ENCODE measurements at places on chromosomes 3 and 15.

DNA sequence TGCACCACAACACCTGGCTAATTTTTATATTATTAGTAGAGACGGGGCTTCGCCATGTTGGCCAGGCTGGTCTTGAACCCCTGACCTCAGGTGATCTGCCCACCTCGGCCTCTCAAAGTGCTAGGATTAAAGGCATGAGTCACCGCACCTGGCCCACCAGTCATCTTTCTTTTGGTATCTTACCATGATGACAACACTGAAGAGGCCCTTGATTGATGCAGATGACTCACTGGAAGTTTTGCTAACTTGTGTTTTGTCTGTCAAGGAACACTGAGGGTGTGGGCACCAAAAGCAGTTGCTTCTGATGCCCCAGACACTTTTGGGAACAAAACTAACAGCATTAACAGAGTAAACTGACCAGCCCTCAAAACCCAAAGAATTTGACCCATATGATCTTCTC lies 88.3 kb downstream of the MYO5A start:
- DNase-seq: no peak

- no peak for DNase-seq
Observed at GRCh38 chr3:177195242-177195991, 1.9 kb downstream of the TBL1XR1 start.

DNA sequence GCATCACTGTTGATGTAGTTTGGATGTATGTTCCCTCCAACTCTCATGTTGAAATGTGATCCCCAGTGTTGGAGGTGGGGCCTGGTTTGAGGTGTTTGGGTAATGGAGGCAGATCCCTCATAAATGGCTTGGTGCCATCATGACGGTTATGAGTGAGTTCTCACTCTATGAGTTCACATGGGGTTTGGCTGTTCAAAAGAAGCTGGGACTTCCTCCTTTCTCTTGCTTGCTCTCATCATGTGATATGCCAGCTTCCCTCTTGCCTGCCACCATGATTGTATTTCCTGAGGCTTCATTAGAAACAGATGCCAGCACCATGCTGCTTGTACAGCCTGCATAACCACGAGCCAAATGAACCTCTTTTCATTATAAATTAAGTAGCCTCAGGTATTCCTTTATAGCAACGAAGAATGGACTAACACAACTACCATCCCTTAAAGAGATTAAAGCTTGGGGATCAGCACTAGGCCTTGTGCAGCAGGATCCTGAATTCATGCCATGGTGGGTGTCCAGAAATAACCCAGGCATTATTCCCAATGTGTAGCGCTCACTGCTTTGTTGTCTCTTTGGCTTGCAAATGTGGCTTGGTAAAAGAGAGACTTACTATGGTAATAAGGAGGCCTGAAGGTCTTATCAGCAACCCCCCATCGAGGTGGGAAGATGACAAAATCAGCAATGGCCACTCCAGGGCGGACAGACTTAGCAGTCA lies 41.9 kb downstream of the NDUFB4 start:
- no peak for DNase-seq

DNA sequence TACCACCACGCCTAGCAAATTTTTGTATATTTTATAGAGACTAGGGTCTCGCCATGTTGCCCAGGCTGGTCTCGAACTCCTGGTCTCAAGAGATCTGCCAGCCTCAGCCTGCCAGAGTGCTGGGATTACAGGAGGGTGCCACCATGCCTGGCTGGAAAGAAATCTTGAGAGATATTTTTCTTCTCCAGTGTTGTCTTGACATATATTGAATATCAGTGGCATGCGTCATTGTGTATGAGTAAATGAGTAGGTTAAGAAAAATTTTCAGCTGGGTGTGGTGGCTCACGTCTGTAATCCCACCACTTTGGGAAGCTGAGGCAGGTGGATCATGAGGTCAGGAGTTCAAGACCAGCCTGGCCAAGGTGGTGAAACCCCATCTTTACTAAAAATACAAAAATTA lies 3.5 kb upstream of the PIF1 start:
- DNase-seq: no peak

GRCh38 chr15:55535436-55535835 lies 27.4 kb upstream of the DNAAF4 start:
- DNase-seq: no peak

- DNase-seq: no peak
Observed at GRCh38 chr3:21912711-21913110, 161.7 kb upstream of the ZNF385D start.

GRCh38 chr15:29935296-29936004 lies 113.2 kb upstream of the TJP1 start:
- no peak for DNase-seq

- DNase-seq: no peak
Observed at GRCh38 chr3:137360531-137361201, 402.9 kb downstream of the IL20RB start.

GRCh38 chr3:77039606-77040171 lies at the start of gene ROBO2:
ROBO2 (plus strand) TSS chr3:77040099; CDS start chr3:77040786, 687 bp downstream.
- no peak for DNase-seq

DNA sequence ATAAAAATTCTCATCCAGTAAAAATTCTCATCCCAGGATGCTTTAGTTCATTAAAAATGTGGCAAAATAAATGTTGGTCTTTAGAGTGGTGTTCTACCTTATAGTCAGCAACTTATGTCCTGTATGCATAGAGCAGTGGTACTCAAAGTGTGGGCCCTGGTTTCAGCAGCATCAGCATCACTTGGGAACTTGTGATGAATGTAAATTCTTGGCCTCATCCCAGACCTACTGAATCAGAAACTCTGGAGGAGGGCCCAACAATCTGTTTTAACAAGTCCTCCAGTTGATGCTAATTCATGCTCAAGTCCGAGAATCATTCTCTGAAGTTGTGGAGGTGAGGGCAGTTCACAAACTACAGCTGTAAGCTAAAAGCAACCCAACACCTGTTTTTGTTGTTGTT lies 307.3 kb upstream of the SATB1 start:
- no peak for DNase-seq

GRCh38 chr3:106339551-106339950 lies 470.7 kb upstream of the CBLB start:
- no peak for DNase-seq

GRCh38 chr3:64518496-64518895 lies 169.3 kb downstream of the ADAMTS9 start:
- no peak for DNase-seq

DNA sequence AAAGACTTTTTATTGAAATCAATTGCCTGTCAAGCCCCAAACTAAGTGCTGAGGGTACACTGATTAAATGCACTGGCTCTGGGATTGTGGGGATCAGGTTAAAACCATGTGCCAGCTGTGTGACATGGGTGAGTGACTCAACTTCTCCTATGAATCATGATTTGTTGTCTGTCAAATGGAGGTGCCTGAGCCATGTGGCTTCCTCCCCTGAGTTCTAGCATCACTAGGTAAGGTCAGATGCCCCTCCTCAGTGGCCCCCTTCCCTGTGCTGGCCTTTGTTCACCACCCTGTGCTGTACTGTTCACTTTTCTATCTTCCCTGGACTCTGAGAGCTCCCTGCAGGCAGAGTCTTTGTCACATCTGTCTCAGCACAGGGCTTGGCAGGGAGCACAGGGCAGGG lies 43.6 kb upstream of the ATP2B2 start:
- DNase-seq: no peak

DNA sequence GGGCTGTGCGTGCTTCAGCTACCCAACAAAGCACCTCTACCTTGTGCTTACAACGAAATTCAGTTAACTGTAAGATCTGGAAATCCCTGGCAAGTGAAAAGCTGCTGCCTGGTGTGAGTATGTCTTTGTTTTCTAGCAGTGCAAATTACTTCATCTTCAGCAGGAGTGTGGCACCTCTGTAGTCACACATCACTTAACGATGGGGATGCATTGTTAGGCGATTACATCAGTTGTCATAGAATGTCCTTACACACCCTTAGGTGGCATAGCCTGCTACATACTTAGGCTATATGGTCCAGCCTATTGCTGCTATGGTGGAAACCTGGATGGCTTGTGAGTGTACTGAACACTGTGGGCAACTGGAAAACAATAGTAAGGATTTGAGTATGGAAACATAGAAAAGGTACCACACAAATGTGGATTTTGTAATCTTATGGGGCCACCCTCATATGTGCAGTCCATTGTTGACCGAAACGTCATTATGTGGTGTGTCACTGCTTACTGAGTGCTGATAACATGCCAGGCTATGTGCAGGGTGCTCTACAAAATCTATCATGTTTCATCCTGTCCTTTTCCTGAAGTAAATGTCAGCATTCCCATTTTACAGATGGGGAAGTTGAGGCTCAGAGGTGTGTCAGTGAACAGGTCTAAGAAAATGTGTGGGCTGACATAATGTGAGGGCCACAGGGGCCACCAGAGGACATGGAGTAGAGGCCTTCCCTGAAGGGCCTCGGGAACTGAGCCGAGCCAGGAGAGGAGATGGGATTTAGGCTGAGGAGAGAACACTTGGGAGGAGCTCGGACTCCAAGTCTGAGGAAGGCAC lies 173.5 kb downstream of the VGLL4 start:
- no peak for DNase-seq

DNA sequence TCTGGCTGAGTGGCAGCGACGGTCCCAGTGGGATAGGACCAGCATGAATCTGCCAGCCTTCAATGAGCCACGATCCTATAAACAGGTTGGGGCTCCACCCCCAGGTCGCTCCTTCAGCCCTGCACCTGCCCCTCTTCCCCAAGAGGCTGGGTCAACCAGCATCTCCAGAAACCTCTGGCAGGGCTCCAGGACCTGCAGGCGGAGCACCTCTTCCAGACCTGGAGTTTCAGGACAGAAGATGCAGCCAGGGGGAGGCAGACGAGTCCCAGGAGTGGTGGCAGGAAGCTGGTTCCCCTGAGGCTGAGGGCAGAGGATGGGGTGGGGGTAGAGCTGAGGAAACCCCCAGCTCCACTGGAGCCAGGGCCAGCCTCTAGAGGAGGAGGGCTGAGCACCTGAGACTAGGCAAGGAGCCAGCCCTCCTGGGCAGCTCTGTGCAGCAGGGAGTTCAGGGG lies at the start of gene PLA2G4D:
Gene PLA2G4D, minus strand, starts transcription at position 51 of the 452 bp plus-strand sequence. CDS start 103 bp downstream, outside the sequence.
- no peak for DNase-seq

DNA sequence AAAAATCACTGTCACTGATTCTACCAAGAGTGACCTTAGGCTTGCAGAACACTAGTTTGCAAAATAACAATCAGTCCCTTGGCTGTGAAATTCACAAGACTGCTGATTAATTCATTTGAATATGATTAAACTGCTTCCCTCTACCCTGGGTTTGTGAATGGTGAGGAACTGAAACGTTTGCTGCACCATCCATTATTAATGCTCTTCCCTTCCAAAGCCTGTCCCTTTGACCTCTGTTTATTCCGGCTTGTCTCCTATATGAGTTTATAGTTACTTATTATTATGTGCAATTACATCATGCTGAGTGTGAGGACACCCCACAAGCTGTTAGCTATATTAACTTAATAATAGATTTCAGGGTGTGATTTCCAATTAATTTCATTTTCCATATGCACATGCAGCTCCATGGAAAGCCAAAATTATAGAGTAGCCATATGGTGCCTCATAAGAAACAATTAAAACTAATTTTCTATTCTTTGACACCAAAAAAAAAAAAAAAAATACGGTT lies 96.5 kb downstream of the SUCLG2 start:
- no peak for DNase-seq

GRCh38 chr3:134621854-134622253 lies 29.0 kb downstream of the KY start:
- DNase-seq: no peak

GRCh38 chr3:23968463-23969184 lies 23.5 kb downstream of the NR1D2 start:
- no peak for DNase-seq

- DNase-seq: peak; percentile 40
Observed at GRCh38 chr15:66387163-66388042, 691 bp downstream of the MAP2K1 start.

DNA sequence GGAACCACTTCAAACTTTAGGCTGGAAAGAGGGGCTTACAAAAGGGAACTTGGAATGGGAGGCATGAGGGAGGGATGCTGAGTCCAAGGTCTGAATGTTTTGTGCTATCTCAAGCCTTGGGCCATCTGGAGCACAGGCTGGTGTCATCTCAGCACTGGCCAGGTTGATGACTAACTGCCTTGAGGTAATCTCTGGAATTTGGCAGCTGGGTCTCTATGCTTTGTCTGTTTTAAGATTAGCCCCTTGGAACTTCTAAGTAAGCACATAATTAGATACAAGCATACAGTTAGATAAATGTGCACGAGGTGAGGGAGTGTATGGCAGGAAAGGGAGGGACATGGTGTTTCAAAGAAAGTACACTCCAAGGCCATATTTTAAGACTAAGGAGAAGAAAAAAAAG lies 252.4 kb upstream of the CCDC54 start:
- no peak for DNase-seq

DNA sequence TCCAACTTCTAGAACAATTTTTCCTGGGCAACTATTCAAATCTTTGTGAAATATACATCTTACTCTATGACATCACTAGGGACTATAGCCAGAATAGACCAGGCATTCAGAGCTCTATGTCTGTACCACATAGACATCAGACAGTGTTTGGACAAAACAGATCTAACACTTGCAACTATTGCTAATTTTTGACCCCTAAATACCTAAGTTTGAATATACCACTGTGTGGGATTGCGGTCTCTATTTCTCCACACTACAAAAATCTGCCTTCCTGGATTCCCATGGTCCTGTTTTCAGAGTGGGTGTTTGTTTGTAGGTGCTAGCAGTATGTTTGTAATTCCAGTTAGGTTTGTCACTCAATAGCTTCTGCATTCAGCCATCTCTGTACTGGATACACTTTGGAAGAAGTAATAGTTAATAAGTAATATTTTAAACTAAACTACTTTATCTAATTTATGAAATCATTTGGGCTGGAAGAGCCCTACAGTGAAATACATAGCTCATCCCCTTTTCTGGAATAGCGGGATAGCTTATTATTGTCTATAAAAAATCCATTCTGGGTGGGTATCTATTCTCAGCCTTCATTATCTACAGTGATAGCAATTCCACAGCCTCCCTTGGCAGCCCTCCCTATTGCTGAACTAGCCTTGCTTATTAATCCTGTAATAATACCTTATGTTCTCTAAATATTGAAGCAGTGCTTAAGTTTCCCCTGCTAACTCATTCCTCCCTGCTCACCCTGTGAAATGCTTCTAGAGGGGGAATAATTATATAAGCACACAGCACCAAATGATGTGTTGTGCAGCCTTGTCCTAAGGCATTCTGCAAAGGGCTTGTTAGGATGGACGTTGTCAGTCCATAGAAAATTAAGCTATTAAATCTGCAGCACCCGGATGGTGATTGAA lies 49.4 kb downstream of the RBMS3 start:
- no peak for DNase-seq

- DNase-seq: no peak
Observed at GRCh38 chr3:39809995-39810595, 686 bp downstream of the MYRIP start.

GRCh38 chr15:96625256-96625655 lies 294.8 kb downstream of the NR2F2 start:
- DNase-seq: no peak

GRCh38 chr3:158140396-158140795 lies 30.5 kb downstream of the RSRC1 start:
- no peak for DNase-seq

GRCh38 chr3:185880600-185880999 lies 55.8 kb upstream of the IGF2BP2 start:
- no peak for DNase-seq

DNA sequence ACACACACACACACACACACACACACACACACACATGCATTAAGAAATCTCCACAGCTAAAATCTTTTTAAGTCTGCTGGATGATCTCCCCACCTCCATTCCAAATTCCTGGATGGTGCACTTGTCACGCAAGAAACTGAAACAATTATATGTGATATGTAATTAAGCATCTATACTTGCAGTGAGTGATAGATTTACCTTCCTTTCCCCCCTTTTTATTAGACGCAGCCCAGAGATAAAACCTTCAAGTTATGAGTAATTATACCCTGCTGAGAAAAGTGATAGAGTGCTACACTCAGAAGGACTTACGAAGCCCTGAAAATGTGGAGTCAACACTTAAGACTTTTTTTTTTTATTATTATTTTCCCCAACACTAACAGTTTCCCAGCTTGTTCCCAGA lies 255.2 kb downstream of the LSAMP start:
- DNase-seq: no peak
